Activated gamma-delta T cell (primary cell): ENCODE measurements at places on chromosomes 12 and 14.

DNA sequence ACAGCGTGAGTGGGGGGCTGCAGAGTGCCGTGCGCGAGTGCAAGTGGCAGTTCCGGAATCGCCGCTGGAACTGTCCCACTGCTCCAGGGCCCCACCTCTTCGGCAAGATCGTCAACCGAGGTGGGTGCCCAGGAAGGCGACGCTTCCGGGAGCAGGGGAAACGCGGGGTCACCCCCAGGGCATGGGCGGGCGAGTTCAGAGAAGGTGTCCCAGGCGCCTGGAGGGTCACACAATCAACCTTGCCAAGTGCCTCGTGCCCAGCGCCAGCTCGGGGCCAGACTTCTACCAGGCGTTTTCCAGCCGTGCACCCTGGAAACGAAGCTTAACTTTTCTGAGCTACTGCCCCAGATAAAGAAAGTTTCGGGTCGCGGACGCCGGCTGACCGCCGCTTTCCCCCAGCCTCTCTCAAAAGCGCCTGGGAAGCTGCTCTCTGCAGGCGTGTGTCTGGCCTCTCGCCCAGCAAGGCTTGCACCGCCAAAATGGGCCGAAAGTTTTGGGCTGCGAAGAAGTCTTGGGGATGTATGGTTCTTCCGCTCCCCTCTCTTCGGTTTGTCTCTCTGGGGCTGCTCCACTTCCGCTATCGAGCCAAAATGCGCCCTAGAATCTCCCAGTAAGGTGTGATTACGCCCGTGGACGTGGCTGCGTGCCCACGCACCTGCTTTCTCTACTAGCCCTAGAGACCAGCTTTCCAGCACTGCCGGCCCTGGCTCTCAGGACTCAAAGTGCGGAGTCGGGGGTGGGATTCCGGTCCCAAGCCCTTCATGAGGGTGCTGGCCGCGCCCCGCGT, 1.7 kb downstream of the WNT1 start:
- peak; percentile 57 for DNase-seq

DNA sequence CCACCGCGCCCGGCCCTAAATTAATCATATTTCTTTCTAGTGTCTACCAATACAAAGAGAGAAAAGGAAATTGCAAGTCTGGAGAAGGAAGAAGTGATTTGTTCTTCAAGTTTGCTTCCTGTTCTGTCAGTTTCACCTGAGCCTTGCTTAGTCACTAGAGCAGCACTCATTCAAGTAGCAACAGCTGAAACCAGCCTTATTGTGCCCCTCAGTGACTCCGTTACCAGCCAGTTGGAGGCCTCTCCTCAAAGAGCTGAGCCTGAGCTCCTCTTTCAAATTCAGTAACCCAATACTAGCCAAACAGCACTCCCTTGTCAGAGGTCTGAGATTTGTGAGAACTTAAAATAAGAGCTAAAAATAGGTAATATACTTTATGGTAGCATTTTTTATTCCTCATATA, 17.4 kb downstream of the PAWR start:
- DNase-seq: no peak

DNA sequence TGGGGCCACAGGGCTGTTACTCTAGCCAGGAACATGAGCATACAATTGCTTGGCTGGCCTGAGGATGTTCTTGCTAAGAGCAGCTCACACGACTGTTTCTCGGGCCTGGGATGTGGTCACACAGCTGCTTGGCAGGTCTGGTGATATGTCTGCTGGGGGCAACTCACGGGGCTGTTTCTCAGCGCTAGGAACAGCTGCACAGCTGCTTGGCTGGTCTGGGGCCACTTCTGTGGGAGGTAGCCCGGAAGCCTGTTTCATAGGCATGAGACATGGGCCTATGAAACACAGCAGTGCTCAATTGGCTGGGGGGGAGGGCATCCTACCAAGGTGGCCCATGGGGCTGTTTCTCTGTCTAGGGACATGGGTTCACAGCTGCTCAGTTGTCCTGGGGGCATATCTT, 73.4 kb upstream of the DDHD1 start:
- no peak for DNase-seq

- DNase-seq: no peak
Measured at GRCh38 chr12:55226523-55226922, 5.7 kb downstream of the OR10A7 start.

DNA sequence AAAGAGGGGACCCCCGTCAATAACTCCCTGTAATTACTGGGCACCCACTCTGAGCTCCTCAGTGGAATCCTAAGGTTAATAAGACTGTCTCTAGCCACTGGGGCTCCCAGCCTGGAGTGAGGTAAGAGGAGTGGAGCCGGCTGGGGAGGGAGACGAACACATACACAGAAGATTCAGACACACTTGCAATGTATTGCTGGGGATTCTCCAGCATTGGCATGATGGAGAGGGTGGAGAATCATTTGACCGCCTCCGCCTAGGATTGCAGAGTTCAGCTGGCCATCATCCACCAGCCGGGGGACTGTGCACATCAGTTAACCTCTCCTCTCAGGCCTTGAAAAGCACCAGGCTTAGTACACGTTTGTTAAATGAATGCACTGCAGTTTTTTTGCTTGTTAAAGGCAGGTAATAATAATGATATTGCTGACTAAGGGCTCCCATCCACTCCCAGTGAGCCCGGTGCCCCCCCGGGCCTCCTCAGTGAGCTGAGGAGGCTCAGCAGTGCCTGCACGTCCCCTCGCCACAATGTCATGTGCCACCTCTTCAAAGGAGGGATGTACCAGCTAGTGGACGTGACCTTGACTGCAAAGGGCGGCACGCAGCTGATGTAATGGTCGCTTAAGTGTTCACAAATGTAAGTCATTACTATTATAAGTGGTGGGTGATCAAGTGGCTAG, 20.3 kb upstream of the FAIM2 start:
- DNase-seq: no peak

DNA sequence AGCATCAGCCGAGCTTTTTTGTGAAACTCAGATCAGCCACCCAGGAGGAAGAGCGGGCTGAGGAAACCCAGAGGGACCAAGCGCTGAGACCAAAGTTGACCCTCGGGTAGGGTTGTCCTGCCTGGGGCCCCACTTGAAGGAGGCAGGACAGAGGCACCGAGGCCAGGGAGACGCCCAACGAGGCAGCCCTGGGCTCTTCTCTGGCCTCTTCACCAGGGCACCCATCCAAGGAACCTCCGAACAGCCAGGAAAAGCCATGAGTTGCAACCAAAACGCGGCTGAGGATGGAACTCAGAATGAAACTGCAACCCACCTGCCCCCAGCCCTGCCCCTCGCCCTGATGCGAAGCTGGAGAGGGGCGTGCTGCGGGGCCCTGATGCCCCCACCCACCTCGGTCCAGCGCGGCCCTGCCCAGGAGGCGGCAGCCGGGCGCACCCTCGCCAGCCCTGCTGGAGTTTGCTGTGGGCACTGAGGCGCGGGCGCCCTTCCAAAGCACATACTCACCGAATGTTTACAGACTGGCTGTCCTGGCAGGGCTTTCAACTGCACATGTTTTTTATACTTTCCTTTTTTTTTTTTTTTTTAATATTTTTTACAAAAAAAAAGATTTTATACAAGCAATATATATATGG, 41.9 kb downstream of the JDP2 start:
- no peak for DNase-seq

GRCh38 chr12:108700833-108701541, 30.3 kb downstream of the CORO1C start:
- DNase-seq: no peak

GRCh38 chr14:77620222-77620870, 3.9 kb upstream of the SPTLC2 start:
- DNase-seq: no peak

- no peak for DNase-seq
Measured at GRCh38 chr12:93847517-93848474, 170.6 kb downstream of the CRADD start.
